Right cardiac atrium (tissue), 5 donors: ENCODE measurements at places on chromosomes 11 and 22.

DNA sequence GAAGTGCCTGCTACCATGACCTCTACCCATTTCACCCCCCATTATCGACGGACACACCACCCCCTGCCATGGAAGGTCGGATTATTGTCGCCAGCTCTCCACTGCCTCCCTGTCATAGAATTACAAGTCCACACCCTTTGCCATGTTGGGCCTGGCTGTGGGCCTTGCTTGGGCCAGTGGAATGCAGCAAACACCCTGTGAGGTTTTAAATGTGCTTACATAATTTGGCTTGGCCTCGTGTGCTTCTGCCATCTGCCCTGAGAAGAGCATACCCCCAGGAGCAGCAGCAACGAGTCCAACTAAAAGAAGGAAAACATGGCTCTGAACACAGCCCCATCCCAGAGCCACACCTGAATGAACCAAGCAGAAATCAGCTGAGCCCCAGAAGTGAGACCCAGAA is 94.1 kb upstream of the PRDM11 start:
- DNase-seq: no peak

GRCh38 chr11:115869780-115870431 is 365.7 kb upstream of the CADM1 start:
- peak; percentile 58 for DNase-seq

GRCh38 chr11:34984514-34984913 is 68.1 kb downstream of the PDHX start:
- DNase-seq: no peak

DNA sequence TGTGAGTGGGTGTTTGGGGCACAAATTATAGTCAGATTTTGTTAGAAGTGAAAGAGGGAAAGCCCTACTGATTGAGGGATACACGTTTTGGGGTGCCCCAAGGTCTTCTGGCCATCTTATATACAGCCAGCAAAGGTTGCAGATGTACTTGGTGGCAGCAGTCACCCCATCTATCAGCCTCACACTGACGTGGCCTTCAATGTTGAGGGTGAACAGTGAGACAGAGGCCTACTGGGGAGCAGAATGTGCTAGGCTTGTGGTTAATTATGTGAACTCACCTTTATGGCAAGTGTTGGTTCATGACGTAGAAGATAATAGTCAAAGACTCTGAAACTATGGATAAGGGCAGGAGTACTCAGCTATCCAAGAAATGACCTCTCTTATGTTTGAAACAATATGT is 121.2 kb downstream of the TRIM44 start:
- no peak for DNase-seq

DNA sequence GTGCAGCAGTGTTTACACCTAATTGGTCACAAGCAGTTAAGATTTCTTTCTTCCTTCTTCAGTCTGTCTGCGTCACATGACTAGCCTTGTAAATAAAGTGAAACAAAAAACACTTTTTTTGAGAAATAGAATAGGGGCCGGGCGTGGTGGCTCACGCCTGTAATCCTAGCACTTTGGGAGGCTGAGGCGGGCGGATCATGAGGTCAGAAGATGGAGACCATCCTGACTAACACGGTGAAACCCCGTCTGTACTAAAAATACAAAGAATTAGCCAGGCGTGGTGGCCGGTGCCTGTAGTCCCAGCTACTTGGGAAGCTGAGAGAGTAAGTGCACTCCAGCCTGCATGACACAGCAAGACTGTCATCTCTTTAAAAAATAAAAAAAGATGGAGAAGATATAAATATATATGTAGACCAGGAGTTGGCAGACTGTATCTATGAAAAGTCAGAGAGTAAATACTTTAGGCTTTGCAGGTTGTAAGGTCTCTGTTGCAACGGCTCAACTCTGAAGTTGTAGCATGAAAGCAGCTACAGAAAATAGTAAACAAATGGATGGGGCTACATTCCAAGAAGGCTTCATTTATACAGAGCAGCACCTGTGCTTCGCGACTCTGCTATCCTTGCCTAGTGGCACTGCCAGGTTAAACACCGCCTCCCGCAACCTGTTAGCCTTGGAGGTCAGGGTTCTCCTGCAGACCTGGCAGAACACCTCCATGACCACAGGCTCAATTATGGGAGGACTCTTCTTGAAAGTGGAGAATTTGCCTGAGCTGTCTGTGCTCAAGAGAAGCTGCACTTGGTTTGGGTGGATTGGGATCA is 55.9 kb downstream of the PPP6R2 start:
- no peak for DNase-seq

- DNase-seq: no peak
Observed at GRCh38 chr22:47300698-47301405, 538.4 kb downstream of the TBC1D22A start.

DNA sequence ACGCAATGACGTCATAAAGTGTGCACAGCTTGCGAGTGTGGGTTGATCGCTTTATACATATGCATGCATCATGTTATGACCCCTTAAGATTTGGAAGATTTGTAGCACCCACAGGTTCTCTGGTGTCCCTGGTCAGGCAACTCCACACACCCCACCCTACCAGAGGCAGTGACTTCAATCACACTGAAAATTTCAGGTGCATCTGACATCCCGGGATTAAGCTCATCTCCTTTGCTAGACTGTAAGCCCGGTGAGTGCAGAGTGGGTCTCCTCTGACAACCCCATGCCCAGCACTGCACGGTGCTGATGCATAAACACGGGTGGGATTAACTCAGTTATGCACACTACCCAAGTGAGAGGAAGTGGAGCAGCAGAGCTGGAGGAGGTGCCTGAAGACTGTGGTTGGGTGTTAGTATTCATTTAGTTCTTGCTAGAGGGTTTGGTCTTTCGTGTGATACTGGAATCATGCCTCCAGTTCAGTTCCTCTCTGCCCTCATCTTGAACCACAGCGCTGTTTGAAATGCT is 6.5 kb downstream of the ARSA start:
- DNase-seq: no peak

DNA sequence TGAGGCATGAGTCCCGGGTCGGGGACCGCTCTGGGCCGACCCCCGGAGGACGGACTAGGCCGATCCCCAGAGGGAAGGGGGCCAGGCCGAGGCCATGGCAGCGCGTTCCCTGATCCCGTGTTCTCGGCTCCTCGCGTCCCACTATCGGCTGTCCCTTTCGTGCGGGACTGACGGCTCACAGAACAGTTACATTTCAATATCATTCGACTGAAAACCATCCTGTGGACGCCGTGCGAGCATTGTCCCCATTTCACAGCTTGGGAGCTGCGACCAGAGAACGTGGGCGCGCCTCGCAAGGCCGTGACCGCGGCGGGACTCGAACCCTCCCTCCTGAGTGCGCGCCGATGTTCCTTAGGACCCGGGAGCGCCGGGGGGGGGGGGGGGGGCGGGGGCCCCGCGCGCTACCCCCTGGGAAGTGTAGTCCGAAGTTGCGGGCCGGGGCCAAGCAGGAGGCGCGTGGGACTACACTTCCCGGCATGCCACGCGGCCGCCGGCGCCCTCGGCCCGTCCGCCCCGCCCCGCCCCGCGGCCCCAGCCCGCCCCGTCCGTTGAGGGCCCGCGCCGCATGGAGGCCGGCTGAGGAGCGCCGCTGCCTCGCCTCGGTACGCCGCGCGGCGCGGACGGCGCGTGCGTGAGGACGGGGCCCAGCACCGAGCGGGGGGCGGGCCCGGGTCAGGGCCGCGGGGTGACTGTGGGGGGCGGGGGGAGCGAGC is at the start of gene TRABD:
TSS of gene TRABD (plus strand) at position 539 of the 713 bp plus-strand sequence. CDS start 7,148 bp downstream, outside the sequence.
- DNase-seq: peak; percentile 96

GRCh38 chr22:47565607-47566006 is 803.2 kb downstream of the TBC1D22A start:
- no peak for DNase-seq

DNA sequence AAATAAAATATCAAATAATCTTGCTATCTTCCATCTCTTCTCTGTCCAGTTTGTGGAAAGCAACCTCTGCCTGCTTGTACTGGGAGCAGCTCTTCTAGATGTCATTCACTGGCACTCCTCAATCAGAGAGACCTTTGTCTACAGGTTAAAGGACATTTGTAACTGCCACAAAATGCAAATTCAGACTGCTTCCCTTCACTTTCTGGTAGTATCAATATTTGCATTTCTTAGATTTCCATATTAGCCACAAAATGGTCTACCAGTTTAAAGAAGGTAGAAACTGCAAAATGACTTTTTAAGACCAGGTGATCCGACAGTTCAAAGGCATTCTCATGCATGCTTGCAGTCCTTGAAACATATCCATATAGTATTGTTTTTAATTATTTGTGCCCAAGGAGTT is 51.7 kb upstream of the RCN1 start:
- DNase-seq: no peak

GRCh38 chr22:39292561-39293074 is 26.8 kb downstream of the RPL3 start:
- DNase-seq: peak; percentile 97

DNA sequence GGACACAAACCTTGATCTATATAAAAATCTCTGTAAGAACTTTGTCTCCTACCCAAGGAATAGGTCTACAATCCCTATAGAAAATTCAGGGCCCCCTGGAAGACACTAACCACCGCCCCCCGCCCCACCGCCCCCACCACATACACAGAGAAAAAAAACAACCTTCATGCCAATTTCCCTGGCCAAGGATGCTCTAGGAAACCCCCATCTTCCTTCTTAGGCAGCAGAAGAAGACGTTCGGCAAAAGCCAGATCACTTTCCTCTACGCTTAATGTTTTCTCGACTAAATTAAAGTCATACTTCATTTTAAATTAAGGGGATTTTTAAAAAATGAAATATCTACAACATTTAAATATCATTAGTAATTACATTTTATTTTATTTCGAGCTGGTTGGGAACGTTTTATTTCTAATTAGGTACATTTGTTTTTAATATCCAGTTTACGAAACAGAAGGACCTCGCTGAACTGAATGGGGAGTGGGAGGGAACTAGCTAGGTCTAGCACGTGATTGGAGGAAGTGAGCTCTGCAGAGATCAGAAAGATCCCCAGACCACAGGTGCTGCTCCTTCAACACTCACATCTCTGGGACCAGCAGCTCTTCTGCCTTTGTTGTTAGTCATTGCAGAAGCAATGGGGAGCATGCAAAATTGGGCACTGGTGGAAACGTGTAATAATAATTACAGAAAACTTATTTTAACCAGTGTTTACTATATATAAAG is 472.3 kb downstream of the MN1 start:
- no peak for DNase-seq

- no peak for DNase-seq
Observed at GRCh38 chr11:105991888-105992287, 30.2 kb downstream of the MSANTD4 start.

GRCh38 chr22:44391015-44391414 is 78.3 kb upstream of the SHISAL1 start:
- DNase-seq: no peak

GRCh38 chr11:117313828-117314768 is 2.0 kb downstream of the BACE1 start:
- DNase-seq: no peak

- DNase-seq: peak; percentile 74
Observed at GRCh38 chr11:68904248-68904847, 657 bp downstream of the IGHMBP2 start.
